ENCODE measurements at places on chromosomes 5 and 9.

DNA sequence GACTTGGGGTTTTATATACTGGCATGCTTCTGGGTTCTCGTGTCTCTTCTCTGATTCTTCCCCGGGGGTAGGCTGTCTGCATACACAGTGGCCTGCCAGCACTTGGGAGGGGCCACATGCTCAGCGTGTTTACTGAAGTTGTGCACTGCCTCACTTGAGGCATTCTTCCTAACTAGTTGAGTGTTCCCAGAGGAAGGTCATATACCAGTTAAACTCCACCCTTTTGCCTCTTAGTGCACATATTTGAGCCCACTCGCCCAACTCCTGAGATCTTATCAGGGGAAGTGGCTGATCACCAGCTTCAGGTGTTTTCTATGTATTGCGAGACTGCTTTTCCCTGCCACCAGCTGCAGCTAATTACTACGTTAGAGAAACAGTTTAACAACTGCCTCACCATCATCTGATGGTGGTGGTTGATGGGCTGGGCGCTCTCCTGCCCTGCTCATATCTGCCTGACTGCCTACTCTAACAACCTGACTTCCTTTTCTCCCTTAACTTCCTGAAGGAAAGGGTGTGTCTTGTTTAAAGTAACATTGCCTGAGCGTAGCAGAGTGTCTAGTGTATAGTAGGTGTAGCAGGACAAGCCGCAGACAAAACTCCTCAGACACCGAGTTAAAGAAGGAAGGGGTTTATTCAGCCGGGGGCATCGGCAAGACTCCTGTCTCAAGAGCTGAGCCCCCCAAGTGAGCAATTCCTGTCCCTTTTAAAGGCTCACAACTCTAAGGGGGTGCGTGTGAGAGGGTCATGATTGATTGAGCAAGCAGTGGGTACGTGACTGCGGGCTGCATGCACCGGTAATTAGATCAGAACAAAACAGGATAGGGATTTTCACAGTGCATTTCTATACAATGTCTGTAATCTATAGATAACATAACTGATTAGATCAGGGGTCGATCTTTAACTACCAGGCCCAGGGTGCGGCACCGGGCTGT lies 60.1 kb upstream of the CLINT1 start:
- peak; percentile 28 for DNase-seq

DNA sequence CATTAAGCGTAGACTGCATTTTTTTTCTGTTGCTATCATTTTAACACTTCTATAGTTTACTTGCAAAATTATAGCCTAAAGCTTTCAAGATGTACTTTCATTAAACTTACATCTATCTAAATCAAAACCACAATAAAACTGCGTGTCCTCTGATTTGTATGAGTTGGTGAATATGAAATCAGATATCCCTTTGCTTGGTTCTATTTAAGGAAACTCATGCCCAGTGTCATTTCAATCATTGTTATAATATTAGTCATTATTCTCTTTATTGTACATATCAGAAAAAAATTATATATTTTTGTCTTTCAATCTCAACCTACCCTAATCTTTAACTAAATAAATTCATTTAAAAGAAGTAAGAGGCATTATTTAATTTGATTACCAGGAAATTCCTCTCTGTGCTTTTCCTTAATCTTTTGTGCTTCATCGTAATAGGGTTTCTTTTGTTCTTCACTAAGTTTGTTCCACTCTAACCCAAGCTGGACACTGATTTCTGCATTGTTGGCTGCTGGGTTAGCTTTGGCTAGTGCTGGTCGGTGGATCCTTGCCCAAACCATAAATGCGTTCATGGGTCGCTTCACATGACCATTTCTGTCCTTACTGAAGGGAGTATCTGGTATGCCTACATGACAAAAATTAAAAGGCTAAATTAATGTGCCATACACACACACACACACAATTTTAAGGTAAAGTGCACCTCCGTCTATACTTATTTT lies 3.8 kb downstream of the SOX30 start:
- DNase-seq: peak; percentile 17

DNA sequence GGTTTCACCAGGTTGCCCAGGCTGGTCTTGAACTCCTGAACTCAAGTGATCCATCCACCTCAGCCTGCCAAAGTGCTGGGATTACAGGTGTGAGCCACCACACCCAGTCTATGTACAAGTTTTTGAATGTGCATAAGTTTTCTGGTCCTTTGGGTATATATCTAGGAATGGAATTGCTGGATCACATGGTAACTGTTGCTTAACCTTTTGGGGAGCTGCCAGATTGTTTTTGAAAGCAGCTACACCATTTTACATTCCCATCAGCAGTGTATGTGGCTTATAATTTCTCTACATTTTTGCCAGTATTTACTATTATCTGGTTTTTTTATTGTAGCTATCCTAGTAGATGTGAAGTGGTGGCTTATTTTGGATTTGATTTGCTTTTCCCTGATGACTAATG lies 8.9 kb upstream of the LNPEP start:
- peak; percentile 72 for DNase-seq

- no peak for DNase-seq
Observed at GRCh38 chr5:143105216-143105905, 298.1 kb downstream of the NR3C1 start.

DNA sequence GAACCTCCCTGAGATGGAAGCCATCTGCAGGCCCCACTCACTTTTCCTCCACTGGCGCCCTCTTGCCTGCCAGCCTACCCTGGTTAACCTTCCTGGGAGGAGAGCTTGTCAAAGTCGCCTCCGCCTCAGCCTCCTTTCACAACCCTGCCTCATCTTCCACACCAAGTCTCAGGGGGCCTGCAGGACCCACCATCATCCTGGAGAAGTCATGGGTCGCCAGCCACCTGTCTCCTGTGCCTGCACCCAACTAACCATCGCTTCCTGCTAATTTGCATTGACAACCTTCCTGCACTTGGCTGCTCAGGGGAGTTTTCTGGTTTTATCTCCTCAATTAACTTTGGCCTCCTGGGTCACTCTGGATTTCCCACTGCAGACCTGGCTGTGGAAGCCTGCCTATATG lies 52.8 kb upstream of the GRHPR start:
- no peak for DNase-seq

DNA sequence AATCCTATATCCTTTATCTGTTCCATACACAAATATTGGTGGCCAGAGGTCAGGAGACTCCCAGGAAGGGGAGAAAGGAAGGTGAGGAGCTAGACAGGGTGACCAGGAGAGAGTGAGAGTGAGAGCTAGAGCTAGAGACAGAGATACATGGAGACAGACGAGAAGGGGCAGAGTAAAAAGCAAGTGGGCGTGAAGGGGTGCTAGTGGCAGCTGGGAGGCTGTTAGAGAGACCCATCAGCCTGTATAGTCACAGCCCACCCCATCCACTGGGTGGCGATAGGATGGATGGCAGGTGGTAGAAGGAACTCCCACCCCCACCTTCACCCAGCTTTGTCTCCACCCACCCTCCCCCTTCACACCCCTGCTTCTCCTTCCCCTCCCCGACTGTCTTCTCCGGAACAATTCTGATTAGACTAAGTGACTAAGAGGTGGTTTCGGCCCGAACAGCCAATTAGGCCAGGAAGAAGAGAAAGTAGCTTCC lies 32.8 kb downstream of the PCDH1 start:
- no peak for DNase-seq

DNA sequence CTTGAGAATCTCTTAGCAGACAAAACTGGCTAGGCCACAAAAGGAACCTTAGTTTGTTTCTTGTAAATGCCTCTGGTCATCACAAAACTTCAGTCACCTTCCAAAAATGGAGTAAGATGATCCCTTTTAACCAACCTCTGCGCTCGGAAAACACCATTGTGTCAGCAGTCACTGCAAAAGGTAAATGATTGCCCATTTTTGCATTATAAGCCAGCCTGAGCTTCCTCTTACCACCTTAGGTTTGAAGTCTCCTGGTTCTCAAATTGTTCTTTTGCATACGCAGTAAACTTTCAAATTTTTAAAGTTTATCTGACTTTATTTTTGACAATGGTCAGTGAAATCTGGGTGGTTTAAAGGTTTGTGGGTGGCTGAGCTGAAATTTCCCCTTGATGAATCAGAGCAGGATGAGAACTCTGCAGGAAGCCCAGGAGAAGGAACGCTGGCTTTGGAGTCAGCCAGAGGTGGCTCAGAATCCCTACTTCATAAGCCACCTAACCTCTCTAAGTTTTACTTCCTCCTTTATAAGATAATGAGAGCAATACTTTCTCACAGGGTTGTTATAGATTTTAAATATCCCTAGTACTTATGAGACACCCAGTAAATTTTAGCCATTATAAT lies 131.4 kb downstream of the MED10 start:
- no peak for DNase-seq
